ENCODE measurements at places on chromosomes 2 and 18.

- H3K4me1 ChIP-seq: no peaks in the 10 kb centered on the region
- H3K36me3 ChIP-seq: no peaks in the 10 kb centered on the region
- no peak overlapping the region for H3K4me3 ChIP-seq
- no peak for DNase-seq
- no peak overlapping the region for H3K27ac ChIP-seq
Observed at GRCh38 chr2:15253835-15254286, 307.3 kb downstream of the NBAS start.

GRCh38 chr18:2847317-2848246, 776 bp downstream of the EMILIN2 start:
- H3K27me3 ChIP-seq: peaks cover 10% of the 10 kb centered on the region
- peak; percentile 51 for DNase-seq
- no peak overlapping the region for H3K4me3 ChIP-seq

DNA sequence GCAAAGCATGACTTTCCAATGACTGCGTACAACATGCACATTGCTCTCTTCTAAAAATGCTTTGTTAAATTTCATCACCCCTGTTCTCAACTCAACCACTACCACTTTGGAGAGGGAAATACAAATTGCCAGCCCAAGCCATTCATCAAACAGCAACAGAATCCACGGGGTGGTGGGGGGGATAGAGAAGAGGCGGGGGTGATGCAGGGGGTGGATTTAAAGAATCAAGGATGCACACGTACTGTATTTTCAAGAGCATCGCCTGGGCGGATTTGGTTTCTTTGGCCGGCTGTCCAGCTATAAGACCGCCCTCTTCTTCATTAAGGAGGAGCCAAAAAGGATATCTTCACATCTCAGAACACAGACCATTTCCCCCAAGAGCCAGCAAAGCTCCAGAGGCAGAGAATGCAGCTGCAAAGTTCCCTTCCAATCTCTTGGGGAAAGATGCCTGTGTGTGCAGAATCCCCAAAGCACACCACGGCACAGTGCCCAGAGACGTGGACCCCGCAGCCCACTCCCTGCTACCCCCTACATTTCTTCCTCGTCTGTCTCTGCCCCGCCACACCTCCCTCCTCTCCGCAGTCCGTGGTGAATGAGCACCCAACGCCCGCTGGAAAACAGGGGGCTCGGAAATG, 977 bp downstream of the SLC8A1 start:
- no peaks in the 10 kb centered on the region for H3K27me3 ChIP-seq
- DNase-seq: peak; percentile 68
- H3K36me3 ChIP-seq: no peaks in the 10 kb centered on the region
- H3K27ac ChIP-seq: peak overlapping the region; percentile 24
- no peaks in the 10 kb centered on the region for H3K4me1 ChIP-seq

DNA sequence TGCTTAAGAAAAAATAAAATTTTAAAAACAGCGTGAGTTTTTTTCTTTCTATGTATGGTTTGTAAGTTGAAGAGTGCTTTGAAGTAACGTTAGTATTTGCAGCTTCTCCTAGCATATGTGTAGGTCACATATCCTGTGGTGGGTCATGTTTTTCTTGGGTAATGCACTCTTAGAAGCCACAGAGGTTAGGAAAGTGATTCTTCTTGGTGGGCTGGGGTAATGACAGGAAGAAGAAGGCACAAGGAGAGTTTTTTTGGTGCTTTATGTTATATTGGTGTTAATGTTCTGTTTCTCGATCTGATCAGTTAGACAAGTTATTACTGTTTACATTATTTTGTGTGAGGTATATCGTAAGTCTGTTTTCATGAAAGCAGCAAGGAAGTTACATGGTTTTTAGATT, 109.0 kb downstream of the ICA1L start:
- no peaks in the 10 kb centered on the region for H3K4me1 ChIP-seq
- H3K27me3 ChIP-seq: no peaks in the 10 kb centered on the region
- H3K36me3 ChIP-seq: peaks cover 6% of the 10 kb centered on the region
- H3K4me3 ChIP-seq: no peak overlapping the region
- H3K27ac ChIP-seq: no peak overlapping the region
- peak; percentile 22 for DNase-seq

DNA sequence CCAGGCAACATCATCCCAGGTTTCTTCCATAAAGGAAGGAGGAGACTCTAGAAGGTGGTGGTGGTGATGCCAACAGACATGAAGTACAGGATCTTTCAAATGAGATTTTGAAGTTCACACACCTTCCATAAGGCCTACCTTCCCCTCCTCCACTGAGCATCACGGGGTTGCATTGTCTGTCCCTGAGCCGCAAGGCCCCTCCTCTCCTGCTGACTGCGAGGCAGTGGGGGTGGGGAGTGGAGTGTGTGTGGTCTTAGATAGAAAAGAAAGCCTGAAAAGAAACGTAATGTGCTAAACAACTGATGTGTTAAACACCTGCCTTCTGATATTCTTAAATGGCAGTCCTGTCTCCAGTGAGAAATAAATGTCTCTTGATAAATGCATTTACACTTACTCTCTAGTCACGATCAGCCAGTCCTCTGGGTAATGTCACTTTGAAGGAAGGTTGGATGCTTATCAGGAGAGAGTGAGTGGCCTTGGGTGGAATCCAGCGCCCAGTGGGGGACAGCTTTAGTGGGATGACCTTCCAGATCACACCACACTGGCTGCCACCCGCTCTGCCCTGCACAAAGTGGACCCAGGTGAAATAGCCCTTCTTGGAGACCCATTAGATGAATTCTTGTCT, 5.5 kb upstream of the SCYGR5 start:
- no peak overlapping the region for H3K27ac ChIP-seq
- H3K4me1 ChIP-seq: no peaks in the 10 kb centered on the region
- H3K27me3 ChIP-seq: no peaks in the 10 kb centered on the region
- H3K36me3 ChIP-seq: no peaks in the 10 kb centered on the region
- DNase-seq: no peak

- H3K27ac ChIP-seq: no peak overlapping the region
- H3K27me3 ChIP-seq: no peaks in the 10 kb centered on the region
- H3K4me1 ChIP-seq: peaks cover 4% of the 10 kb centered on the region
- no peak for DNase-seq
- H3K4me3 ChIP-seq: no peak overlapping the region
- H3K36me3 ChIP-seq: no peaks in the 10 kb centered on the region
Observed at GRCh38 chr2:28318462-28319117, 74.1 kb upstream of the FOSL2 start.

DNA sequence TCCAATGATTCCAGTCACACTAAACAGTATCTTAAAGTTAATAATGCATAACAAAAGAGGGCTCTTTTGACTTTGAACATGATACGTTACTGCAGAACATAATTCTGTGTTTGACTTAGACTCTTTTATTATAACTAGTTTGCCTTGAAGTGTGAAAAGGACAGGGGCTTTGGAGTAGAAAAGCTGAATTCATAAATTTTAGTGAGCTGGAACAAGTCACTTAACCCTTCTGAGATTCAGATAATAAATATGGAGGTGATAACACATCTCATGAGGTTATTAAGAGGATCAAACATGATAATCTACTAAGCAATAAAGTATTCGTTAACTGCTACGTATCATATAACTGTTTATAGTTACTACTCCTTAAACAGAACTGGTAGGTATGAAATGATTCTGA, 44.7 kb upstream of the FLACC1 start:
- peaks cover 15% of the 10 kb centered on the region for H3K36me3 ChIP-seq
- H3K27me3 ChIP-seq: no peaks in the 10 kb centered on the region
- DNase-seq: no peak
- no peak overlapping the region for H3K27ac ChIP-seq

DNA sequence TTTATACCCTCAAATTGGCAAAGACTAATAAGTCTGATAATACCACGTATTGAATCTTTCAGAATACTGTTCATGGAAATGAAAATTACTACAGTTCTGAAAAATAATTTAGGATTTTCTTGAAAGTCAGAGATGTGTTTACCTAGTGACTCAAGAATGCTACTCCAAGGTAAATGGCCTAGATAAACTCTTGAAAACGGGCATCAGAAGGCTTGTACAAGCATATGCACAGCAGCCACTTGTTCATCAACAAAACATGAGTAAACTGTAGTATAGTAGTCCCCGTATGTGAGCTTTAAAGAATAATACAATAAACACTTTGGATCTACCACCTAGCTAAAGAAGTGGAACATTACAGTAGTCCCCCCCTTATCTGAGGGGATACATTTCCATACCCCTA, 157.5 kb downstream of the THADA start:
- peaks cover 9% of the 10 kb centered on the region for H3K4me1 ChIP-seq
- H3K27ac ChIP-seq: no peak overlapping the region
- H3K27me3 ChIP-seq: no peaks in the 10 kb centered on the region
- no peaks in the 10 kb centered on the region for H3K36me3 ChIP-seq
- DNase-seq: no peak
- no peak overlapping the region for H3K4me3 ChIP-seq

DNA sequence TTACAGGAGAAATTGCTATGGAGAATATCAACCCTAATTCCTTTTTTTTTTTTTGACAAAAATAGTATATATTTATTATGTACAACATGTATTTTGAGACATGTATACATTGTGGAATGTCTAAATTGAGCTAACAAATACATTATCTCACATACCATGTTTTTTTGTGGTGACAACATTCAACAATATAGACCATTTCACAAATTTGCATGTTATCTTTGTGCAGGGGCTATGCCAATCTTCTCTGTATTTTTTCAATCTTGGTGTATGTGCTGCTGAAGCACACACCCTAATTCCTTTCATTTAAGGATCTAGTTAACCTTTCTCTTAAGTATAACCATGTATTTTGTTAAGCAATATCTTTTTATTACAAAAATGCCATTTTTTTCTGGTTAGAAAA, 13.2 kb downstream of the SLC39A10 start:
- no peaks in the 10 kb centered on the region for H3K4me1 ChIP-seq
- H3K4me3 ChIP-seq: no peak overlapping the region
- no peak overlapping the region for H3K27ac ChIP-seq
- DNase-seq: no peak
- no peaks in the 10 kb centered on the region for H3K36me3 ChIP-seq

GRCh38 chr2:211093743-211094303, 537.4 kb downstream of the CPS1 start:
- no peaks in the 10 kb centered on the region for H3K27me3 ChIP-seq
- DNase-seq: no peak
- H3K4me1 ChIP-seq: no peaks in the 10 kb centered on the region
- H3K36me3 ChIP-seq: no peaks in the 10 kb centered on the region
- no peak overlapping the region for H3K27ac ChIP-seq
- H3K4me3 ChIP-seq: no peak overlapping the region

- DNase-seq: no peak
- no peaks in the 10 kb centered on the region for H3K27me3 ChIP-seq
- no peak overlapping the region for H3K27ac ChIP-seq
- H3K4me3 ChIP-seq: no peak overlapping the region
Observed at GRCh38 chr2:134117676-134118075, 136.2 kb upstream of the MGAT5 start.

DNA sequence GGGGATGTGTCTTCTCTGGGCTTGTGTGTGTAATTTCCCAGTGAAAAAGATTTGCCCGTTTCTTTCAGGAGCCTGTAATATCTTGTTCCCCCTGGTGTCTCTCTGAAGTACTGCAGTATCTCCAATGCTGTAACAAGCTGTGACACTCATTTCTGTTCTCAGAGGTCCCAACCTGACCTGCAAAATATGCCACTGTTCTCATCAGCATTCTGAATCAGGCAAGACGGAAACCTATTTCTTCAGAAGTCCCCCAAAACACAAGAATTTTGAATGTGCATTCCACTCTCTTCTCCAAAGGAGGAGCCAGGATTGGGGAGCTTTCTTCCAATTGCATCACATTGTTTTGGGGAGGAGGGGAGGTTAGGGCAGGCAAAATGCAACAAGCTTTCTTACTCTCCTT, 77.0 kb upstream of the CNGA3 start:
- H3K4me3 ChIP-seq: no peak overlapping the region
- no peaks in the 10 kb centered on the region for H3K4me1 ChIP-seq
- H3K27me3 ChIP-seq: no peaks in the 10 kb centered on the region
- DNase-seq: no peak

- no peaks in the 10 kb centered on the region for H3K4me1 ChIP-seq
- H3K27me3 ChIP-seq: no peaks in the 10 kb centered on the region
- H3K4me3 ChIP-seq: no peak overlapping the region
- no peak for DNase-seq
Observed at GRCh38 chr2:117717072-117717471, 97.4 kb upstream of the DDX18 start.

- no peaks in the 10 kb centered on the region for H3K36me3 ChIP-seq
- no peak for DNase-seq
- peaks cover 19% of the 10 kb centered on the region for H3K4me1 ChIP-seq
- H3K4me3 ChIP-seq: no peak overlapping the region
Observed at GRCh38 chr18:61755555-61755954, 137.3 kb downstream of the RNF152 start.

- H3K4me1 ChIP-seq: no peaks in the 10 kb centered on the region
- H3K36me3 ChIP-seq: no peaks in the 10 kb centered on the region
- DNase-seq: no peak
- H3K27ac ChIP-seq: no peak overlapping the region
- H3K4me3 ChIP-seq: no peak overlapping the region
Observed at GRCh38 chr2:143133783-143134182, 4.6 kb downstream of the ARHGAP15 start.

DNA sequence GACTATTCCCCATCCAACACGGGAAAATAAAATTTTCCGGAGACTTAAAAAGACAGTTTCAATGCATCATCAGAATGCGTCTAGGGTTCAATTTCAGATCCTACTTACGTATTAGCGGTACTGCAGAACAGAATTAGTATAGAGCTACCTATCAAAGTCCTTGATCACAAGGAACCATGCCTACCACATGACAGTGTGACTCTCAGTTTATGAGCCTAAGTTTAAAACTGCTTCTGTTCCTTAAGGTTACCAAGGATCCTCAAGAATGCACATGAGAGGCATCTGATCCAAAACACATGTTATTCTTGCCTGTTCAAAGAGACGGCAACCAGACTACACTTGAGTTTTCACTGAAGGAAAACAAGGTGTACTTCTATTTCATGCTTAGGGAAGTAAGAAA, 369.7 kb downstream of the EPHA4 start:
- no peak for DNase-seq
- H3K4me3 ChIP-seq: no peak overlapping the region
- no peaks in the 10 kb centered on the region for H3K4me1 ChIP-seq
- no peak overlapping the region for H3K27ac ChIP-seq

- no peak overlapping the region for H3K27ac ChIP-seq
- no peaks in the 10 kb centered on the region for H3K36me3 ChIP-seq
- H3K4me1 ChIP-seq: no peaks in the 10 kb centered on the region
- H3K27me3 ChIP-seq: no peaks in the 10 kb centered on the region
- H3K4me3 ChIP-seq: no peak overlapping the region
Observed at GRCh38 chr18:60249388-60249787, 123.2 kb downstream of the MC4R start.

- no peak for DNase-seq
- no peak overlapping the region for H3K27ac ChIP-seq
- H3K36me3 ChIP-seq: no peaks in the 10 kb centered on the region
- no peak overlapping the region for H3K4me3 ChIP-seq
- H3K4me1 ChIP-seq: no peaks in the 10 kb centered on the region
Observed at GRCh38 chr2:116696223-116696622, 1118.3 kb upstream of the DDX18 start.

GRCh38 chr2:216936954-216937357, 77.1 kb upstream of the TNP1 start:
- H3K27ac ChIP-seq: no peak overlapping the region
- DNase-seq: no peak
- no peaks in the 10 kb centered on the region for H3K36me3 ChIP-seq
- H3K4me3 ChIP-seq: no peak overlapping the region
- H3K4me1 ChIP-seq: no peaks in the 10 kb centered on the region
